ENCODE measurements at places on chromosomes 3 and 15.

GRCh38 chr15:57916695-57917094 lies 148.8 kb downstream of the ALDH1A2 start:
- no peak for DNase-seq

DNA sequence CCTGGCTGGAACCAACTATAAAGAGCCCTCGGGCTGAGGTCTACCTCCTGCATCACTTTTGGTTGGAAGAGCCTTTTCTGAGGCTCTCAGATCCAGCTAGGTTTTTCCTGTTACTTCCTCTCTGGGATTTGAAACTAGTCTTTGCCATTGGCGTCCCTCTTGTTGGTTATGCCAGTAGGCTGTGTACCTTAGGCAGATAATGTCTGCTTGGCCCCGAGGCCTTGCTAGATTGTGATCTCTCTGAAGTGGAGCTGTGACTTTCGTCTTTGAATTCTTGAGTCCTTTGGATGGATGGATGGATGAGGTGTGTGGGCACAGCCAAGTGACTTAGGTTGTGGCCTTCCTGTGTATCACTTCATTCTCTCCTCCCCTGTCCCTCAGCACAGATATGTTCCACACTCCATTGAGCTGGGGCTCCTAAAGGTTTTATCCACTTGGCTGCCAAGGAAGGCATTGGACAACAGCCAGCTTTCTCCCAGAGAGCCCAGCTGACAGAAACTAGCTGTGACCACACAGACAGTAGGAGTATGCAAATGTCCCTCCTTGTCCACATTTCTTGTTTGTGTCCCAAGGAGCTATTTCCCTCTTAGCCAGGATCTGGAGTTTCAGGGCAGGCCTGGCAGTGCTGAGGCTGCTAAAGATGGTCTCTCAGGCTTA lies 7.9 kb upstream of the DNAJC17 start:
- no peak for DNase-seq

DNA sequence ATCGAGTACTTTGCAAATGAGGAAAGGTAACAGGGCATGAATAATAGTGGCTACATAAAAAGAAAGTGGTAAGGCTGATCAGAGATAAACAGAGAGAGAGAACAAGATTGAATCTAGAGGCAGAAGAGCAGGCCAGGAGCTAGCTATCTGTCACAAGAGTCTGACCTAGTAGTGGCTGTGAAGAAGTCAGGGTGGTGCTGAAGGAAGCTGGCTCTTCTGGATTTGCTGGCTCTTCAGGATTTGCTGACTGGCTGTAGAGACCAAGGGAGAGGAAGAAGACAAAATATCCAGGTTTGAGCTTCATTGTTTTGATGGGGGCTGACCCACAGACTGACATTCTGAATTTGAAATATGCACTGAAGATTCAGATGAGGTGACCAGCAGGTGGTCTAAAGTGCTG lies 142.3 kb downstream of the SSR3 start:
- DNase-seq, result no peak

- no peak for DNase-seq
These were observed 8.2 kb upstream of the ITGA11 start for GRCh38 chr15:68440136-68440535.

GRCh38 chr3:94379264-94379663 lies 316.4 kb downstream of the NSUN3 start:
- DNase-seq, result no peak

- peak; percentile 70 for DNase-seq
These were observed 13.0 kb downstream of the SV2B start for GRCh38 chr15:91113030-91113429.

- DNase-seq, result peak; percentile 61
These were observed 82.3 kb downstream of the RBPMS2 start for GRCh38 chr15:64693134-64693533.

- no peak for DNase-seq
These were observed 23.0 kb downstream of the BUB1B start for GRCh38 chr15:40183636-40184463.

GRCh38 chr3:112348943-112349342 lies 16.0 kb downstream of the CD200 start:
- no peak for DNase-seq

DNA sequence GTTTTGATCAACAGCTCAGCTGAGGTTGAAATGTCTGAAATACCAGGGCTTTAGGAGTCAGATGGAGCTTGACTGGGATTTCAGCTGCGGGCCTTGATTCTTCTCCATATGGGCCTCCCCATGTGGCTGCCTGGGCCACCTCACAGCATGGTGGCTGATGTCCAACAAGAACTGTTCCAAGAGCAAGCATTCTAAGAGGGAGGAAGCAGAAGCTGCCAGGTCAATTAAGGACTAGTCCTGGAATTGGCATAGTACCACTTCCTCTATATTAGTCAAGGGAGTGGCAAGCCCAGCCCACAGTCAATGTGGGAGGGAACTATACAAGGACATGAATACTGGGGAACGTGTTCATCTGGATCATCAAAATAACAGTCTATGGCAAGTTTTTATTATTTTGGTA lies 181.7 kb upstream of the ANKRD28 start:
- DNase-seq, result no peak

- no peak for DNase-seq
These were observed 385.3 kb downstream of the NTRK3 start for GRCh38 chr15:87871258-87871681.

DNA sequence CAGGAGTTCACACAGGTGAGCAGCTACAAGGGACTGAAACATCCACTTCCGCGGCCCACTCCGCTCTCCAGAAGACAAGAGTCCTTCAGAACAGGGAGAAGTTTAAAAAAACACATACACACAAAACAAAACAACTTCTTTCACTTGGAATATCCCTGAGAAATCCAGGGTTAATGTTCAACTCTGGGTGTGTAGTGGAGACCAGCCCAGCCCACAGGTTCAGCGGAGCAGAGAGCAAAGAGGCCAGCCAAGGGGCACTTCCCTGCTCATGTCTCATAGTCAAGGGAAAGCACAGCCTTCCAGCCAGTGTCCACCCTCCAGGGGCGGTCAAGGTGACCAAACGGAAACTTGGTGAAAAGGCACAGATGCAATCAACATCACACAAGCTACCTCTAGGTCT lies 41.6 kb downstream of the WNT5A start:
- DNase-seq, result no peak

GRCh38 chr3:64185436-64185835 lies 39.8 kb downstream of the PRICKLE2 start:
- DNase-seq, result peak; percentile 10

DNA sequence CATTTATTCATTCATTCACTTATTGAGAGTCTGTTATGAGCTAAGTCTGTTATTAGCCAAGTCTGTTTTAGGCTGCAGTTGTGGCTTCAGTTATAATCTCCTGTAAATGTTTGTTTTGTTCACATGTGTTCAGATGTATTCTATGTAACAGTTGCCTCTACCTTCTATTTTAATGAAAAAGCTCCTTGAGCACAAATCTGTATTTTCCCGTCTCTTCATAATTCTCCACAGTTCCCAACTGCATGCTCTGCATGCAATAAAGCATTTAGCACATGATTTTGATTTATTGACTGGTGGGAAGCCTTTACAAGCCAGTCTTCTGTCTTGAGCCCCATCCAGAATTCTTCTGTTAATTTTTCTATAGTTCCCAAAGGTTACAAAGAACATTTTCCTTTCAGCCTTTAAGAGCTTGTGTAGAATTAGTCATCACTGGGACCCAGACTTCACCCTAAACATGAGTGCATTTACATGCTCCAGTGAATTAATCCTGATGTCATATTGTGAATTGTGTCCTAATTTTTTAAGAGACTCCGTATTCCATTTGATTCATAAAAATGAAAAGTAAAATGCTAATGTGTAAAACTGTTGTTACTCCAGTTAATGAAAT lies 122.3 kb upstream of the NR2E3 start:
- DNase-seq, result no peak

GRCh38 chr3:164779816-164780215 lies 298.5 kb downstream of the SI start:
- peak; percentile 82 for DNase-seq

GRCh38 chr3:111517801-111518200 lies 24.2 kb upstream of the CD96 start:
- DNase-seq, result no peak

GRCh38 chr15:40558952-40559742 lies 5.7 kb downstream of the CCDC32 start:
- DNase-seq, result no peak

- DNase-seq, result no peak
These were observed 58.3 kb upstream of the ARL6 start for GRCh38 chr3:97706226-97706625.

DNA sequence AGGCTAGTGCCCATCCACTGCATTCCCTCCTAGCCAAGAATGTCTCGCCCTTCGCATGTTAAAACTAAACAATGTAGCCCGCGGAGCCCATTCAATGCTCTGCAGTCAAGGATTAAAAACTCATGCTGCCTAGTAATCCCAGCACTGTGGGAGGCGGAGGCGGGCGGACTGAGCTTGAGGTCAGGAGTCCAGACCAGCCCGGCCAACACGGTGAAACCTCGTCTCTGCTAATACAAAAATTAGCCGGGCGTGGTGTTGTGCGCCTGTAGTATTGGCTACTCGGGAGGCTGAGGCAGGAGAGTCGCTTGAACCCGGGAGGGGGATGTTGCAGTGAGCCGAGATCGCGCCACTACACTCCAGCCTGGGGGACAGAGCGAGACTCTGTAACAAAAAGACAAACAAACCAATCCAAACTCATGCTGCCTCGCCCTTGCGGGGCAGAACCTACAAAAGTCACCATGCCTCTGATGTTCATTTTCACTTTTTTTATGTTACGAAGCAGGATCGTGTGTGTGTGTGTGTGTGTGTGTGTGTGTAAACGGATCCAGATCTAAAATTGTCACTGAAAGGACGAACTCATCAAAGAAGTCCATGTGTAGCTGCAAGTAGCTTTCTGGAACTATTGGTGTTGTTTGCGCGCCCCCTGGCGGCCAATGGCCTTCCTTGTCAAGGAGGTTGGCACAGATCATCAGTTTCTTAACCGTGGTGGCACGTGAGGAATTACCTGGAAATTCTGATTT lies 54.8 kb upstream of the SPESP1 start:
- DNase-seq, result peak; percentile 84

DNA sequence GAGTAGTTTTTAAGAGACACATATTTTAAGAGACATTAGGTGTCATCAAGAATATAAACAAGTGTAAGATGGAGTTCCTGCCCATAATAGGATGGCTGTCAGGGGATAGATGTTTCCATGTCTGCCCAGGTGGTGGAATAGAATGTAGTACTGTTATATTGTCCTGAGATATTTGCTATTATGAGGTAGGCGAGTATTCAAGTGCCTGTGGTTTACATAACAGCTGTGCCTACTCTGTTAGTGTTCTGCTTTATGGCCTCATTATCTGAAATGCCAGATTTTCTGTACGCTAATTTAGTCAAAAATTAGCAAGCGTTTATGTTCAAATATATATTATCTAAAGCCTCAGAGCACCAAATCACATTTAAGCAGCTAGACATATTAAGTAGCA lies 360.2 kb upstream of the ROPN1 start:
- peak; percentile 12 for DNase-seq

GRCh38 chr15:101554115-101554915 lies 64.8 kb upstream of the PCSK6 start:
- DNase-seq, result no peak

DNA sequence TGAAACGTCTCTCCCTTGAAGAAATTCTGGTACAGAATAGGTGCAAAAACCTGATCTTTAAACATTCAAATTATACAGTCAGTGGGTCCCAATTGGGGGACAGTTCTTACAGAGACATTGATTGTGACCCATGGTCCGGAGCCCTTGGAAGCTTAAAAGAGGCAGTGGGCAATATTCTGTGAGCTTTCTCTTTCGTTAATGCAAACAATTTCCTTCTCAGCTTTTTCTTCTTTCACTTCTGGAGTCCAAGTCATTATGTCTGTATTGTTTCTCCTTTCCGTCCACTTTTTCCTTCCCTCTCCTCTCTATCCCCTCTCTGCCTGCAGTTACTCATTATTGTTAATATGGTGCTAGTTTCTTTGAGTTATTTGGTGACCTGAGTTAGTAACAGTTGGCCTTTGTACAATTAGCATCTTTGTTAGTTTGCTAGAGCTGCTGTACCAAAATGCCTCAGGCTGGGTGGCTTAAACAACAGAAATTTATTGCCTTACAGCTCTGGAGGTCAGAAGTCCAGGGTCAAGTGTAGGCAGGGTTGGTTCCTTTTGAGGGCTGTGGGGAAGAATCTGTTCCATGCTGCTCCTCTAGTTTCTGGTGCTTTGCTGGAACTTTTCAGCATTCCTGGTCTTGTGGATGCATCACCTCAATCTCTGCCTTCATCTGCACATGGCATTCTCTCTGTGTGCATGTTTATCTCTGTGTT lies 102.6 kb downstream of the GMPS start:
- DNase-seq, result no peak

GRCh38 chr15:77974098-77974414 lies 103.5 kb downstream of the TBC1D2B start:
- peak; percentile 71 for DNase-seq

- DNase-seq, result peak; percentile 93
These were observed 51.9 kb downstream of the RHCG start for GRCh38 chr15:89444241-89445225.

GRCh38 chr3:6717026-6717943 lies 143.6 kb upstream of the GRM7 start:
- DNase-seq, result peak; percentile 8

DNA sequence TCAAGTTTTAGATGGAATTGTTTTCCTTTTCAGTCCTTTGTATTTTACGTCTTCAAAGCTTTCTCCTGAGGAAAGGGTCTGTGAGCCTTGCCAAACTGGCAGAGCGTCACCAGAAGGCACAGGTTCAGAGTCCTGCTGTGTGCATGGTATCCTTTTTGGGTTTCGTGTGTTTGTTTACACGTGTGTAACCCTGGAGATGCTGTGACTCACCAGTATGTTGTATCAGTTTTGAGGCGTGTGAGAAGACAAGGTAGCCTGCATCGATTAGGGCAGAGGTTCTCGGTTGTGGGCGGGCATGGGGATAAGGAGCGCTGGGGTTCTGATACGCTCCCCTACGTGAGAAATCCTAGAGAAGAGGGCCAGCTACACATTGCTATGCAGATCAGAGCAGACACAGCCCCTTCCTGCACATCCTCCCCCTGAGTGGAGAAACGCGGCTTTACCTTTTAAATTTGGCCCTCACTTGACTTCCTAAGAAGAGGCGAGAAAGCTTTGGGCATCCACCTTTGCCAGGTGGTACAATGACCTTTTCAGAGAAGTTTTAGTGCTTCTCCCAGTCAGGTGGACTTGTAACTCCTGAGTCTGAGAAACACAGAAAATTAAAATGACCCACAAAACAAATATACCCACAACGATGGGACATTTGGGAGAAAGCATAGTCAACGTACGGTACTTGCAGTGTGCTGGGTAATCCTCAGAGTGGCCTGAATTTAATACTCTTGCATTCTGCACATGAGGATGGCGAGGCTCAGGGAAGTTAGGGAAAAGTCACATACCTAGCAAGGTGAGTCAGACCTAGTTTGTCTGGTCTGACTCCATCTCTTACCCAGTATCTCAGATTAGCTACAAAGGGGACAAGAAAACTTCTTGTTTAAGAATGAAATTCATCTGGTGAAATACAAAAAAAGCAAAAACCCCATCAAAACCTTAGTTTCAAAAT lies 38.1 kb downstream of the TRAK1 start:
- no peak for DNase-seq
